ENCODE measurements at places on chromosomes 7 and 10.

DNA sequence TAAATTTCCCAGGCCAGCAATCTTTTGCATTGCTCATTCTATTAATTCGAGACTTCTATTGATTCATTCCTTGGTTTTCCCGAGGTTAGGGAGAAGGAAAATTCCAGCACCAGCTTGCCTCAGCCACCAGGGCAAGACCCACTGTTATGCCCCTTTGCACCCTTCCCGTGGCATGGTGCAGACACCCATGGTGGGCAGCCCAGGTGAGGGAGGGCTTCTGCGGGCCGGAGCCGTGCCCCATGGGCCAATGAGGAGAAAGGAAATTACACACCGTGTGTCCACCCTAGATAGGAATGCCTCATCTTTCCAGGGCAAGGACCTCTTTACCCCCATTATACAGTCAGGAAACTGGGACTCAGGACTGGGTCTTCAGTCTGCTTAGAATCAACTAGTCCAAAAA lies 4.5 kb upstream of the GRID1 start:
- no peak for DNase-seq

- no peak for DNase-seq
Observed at GRCh38 chr7:153939177-153939576, 113.0 kb upstream of the DPP6 start.

DNA sequence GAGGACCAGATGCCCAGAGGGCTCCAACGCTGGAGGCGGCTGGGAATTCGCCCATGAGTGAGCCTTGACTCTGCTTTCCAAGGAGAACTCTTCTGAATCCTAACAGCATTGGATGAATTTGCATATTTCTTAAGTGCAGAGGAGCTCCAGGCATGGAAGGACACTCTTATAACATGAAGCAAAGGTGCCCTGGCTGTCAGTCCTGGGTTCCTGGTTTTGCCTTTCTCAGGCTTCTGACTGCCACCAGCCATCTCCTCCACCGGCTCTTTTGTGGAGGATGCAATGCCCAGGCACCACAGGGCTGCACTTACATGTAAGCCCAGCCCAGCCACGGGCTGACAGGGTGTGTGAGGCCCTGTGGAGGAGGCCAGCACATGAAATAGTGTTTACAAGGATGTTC lies 8.2 kb downstream of the CLRN3 start:
- DNase-seq: no peak

GRCh38 chr10:111968647-111969046 lies 214.9 kb downstream of the GPAM start:
- no peak for DNase-seq

DNA sequence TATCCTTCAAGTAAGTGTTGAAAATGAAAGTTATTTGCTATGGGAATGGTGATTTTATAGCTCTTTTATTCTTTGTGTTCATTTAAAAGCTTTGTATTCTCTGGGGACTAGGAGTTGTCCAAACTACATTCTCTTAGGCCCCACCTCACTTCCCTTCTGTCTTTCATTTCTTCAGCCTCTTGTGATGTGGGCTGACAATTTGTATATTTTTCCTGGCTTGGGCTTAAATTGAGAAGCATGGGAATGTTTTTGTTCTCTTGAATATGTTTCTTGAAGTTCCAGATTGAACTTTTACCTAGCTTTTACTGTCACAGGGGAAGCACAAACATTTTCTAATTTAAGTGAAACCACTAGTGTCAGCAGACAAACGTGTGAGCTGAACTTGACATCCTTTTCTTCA lies 27.9 kb downstream of the BBS9 start:
- DNase-seq: no peak

- peak; percentile 79 for DNase-seq
Observed at GRCh38 chr10:44125879-44126278, 259.0 kb downstream of the CXCL12 start.

DNA sequence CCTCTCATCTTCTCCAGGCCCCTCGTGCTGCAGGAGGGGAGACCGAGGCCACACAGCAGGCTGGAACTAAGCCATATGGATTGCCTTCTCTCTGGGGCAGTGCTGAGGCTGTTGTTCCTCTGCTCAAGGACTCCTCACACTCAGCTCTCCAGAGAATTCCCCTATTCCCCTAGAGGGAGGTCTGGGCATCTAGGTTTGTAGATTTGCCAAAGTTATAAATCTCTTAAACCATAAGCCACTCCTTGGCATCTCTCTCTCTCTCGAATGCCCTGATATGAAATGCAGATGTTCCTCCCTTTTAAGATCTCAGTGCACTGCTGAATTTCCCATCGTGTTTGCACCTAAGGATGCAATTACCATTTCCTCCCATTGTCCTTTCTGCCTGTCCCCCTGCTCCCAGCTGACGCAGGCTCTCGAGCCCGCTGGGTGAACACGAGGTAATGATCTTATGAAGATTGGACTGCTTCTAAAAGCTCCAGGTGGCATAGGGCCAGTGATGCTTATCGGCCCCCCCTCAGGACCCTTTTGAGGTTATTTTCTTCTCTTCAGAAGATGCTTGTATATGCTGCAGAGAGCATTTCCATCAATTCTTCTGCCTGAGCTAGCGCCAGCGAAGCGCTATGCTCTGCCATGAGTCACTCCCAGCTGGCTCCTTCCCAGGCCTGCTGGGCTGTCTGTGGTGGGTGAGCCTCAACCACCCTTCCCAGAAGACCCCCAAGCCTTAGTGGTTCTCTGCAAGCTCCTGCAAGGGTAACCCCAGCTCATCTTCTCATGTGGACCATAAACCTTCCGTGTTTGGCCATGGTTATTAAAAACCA lies 41.6 kb upstream of the AQP1 start:
- peak; percentile 28 for DNase-seq

DNA sequence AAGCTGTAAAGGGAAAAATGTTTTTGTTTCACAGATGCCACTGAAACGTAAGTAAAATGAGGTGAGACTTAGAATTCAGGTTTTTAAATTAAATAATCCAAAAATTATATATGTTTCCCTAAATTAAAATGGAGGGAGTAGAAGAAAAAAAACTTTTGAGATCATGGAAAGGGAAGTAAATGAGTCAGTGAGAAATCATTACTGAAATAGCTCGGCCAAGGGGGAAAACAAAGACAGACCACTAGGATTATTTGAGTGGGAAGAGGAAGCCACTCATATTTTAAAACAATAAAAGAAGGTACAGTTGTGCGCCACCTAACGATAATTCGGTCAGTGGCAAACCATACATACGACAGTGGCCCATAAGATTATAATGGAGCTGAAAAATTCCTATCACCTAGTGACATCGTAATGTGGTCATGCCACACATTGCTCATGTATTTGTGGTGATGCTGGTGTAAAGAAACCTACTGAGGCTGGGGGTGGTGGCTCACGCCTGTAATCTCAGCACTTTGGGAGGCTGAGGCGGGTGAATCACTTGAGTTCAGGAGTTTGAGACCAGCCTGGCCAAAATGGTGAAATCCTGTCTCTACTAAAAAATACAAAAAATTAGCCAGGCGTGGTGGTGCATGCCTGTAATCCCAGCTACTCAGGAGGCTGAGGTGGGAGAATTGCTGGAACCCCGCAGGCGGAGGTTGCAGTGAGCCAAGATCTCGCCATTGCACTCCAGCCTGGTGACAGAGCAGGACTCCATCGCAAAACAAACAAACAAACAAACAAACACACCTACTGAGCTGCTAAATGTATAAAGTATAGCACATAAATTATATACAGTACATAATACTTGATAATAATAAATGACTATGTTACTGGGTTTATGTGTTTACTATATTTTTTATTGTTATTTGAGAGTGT lies 64.7 kb downstream of the MKX start:
- DNase-seq: peak; percentile 34

- no peak for DNase-seq
Observed at GRCh38 chr7:36875794-36876193, 151.5 kb upstream of the AOAH start.

- peak; percentile 31 for DNase-seq
Observed at GRCh38 chr10:4698075-4698474, 127.9 kb upstream of the AKR1E2 start.

DNA sequence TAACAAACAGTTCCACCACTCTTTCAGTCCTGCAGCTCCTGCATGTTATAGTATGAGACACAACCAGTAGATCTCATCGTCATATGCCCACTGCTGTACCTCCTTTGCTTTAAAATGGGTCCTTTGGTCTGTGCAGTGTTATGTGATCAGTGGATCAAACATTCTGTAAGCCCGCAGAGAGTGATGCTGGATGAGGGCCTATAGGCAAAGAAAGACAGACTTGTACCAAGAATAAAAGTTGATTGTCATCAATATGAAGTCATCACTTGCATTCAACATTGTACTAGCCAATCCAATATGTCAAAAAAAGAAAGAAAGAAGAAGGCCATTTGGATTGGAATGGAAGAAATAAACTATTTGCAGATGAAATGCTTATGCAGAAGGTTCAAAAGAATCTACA lies 79.8 kb upstream of the PHYHIPL start:
- DNase-seq: no peak

GRCh38 chr7:111855161-111855841 lies 293.0 kb upstream of the IMMP2L start:
- peak; percentile 75 for DNase-seq

DNA sequence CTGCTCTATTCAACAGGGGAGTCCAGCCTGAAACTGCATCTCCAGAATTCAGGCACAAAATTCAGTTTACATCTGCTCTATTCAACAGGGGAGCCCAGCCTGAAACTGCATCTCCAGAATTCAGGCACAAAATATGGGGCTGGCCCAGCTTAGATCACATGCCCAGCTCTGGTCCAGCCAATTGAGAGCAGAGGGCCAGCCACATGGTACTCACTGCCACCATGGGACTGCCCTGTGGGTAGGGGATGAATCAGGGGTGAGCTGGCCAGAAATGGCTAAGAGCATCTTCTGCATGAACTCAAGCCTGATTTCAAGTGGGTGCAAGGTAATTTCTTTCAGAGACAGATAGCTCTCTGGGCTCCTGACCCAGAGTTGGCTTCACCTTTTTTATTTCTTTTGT lies 156.6 kb upstream of the LYZL2 start:
- peak; percentile 77 for DNase-seq

DNA sequence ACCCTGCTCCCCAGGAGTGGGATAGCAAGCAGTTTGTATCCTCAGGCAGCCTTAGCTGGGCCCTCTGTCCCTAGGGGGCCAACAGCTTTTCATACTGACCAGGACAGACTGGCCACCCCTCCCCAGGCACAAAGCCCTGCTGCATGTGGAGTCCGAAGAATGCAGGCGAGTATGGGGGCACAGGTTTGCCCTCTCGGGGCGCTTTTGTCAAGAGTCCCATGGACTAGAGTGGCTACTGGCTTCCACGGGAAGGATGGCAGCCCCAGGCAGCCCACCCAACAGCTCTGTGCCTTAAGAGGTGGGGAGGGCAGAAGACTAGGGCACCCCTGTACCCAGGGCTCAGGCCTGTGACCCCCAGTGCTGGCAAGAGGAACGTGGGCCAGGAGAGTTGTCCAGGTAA lies 10.7 kb downstream of the CXCL12 start:
- DNase-seq: no peak

GRCh38 chr10:10787586-10787985 lies 230.1 kb upstream of the CELF2 start:
- DNase-seq: no peak

DNA sequence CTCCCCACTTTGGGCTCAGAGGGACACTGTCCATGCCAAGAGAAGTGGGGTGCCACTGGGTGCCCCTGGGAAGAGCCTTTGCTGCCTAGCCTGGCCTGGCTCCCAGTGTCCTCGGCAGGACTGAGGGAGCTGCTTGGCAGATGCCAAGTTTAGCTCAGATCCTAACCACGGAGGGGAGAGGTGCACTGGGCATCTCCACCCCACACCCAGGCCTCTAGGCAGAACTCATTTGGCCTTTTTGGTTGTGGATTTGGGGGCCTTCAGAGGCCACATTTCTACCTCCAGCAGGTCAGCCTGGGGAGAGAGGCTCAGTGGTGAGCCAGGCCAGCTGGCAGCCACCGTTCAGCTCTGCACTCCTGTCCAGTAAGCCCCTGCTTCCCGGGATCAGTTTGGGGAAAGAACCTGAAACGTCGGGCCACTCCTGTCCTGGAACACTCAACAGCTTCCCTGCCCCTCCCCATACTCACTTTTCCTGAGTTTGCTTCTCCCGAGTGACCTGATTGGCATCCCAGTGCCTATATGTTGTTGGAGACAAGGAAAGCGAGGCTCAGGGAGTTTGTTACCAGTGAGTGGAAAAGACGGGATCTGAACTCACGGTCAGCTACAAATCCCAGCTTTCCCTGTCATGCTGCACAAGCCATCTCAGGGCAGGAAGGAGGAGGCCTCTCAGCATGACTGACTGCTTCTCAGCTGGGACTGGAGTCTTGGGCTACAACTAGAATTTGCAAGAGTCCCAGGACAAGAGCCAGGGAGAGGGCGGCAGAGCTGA lies 11.2 kb upstream of the CXCL12 start:
- no peak for DNase-seq

DNA sequence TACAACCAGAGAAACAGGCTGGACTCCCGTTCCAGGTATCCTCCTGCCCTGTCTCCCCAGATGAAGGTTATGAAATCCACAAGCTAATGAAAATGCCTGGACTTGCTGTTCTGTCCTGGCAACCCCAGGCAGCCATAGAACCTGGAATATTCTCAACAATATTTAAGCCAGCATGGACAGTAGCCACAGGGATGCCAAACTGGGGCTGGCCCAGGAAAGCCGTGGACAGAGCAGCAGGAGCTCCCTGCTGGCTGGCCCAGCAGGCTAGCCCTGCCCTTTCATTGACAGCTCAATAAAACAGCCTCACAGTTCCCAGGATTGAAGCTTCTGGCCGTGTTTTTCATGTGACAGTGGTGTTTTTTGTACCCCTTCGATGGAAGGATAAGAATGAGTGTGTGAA lies 230.6 kb downstream of the BMPER start:
- DNase-seq: no peak

DNA sequence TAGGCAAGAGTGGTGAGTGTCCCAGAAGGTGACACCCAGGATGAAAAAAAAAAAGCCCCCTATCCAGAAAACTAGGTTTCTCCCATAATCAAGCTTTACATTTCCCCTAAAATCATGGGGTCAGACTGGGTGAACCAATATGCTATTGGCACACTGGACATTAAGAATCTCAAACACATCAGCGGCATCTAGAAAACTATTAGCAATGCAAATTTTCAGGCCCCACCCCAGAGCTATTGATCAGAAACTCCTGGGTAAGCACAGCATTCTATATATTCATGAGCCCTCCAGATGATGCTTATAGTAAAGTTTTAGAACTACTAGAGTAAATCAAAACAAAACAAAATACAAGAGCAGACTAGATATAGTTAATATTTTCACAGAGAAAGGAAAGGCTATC lies 36.4 kb downstream of the IQUB start:
- no peak for DNase-seq

- no peak for DNase-seq
Observed at GRCh38 chr7:7148798-7149481, 33.4 kb upstream of the C1GALT1 start.

DNA sequence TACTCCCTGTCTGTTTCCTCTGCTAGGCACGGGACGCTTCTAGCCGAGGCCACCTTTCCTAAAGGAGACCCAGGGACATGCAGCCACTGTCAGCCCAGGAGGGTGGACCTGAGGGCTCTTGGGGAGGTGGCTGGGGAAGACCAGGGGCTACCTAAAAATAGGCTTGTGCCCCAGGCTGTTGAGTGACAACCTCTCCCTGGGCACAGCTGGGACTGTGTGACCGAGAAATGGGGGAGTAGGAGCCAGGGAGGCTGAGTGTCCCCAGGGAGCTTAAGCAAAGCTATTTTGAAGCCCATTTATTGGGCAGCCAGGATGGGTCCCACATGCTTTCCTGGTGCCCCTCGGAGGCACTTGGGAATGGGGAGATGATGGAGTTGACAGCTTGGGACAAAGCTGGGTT lies 63.8 kb downstream of the CALML3 start:
- no peak for DNase-seq

All from M059J (cell line).